ENCODE measurements at places on chromosomes 3 and 15.

GRCh38 chr3:88640581-88640980 lies 466.8 kb upstream of the EPHA3 start:
- no peak for DNase-seq

GRCh38 chr15:55007561-55007960 lies 189.2 kb downstream of the RSL24D1 start:
- DNase-seq: no peak

DNA sequence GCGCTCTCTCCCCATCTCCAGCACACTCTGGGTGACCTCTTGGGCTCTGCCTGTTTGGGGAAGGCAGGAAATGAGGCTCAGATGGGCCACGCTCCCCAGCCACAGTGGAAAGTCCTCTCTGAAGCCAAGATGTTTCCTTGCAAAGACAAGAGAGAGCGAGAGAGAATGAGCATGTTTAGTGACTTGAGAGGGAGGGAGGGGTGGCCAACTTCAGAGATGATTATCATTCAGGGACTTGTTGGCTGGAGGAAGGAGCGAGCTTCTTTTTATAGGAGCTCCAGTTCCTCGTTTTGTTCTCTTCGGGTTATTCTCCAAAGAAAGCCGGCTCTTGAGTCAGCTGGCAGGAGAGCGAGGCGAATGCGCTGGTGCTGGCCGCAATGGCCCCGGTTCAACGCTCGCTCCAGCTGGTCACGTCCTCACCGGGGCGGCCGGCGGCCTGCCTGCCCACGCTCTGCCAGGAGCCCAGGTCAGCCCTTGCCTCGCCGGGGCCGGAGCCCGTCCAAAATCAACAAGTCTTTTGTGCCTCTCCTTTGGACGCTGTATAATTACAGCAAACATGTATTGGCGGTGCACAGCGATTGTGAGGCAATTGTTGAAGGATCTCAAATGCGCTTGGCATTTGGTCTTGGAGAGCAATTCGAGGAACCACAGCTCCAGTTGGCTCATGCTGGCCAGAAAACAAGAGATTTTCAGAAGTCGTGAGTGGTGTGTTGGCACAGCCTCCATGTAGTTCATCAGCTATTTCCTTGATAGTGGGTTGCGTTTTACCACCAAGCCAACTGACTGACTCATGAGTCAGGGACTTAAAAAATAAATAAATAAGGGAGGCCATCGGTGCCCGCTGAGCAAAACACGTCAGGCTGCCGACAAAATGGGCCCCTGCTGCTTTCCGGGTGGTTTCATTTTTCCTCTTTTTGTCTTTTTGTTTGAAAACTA lies 288.6 kb downstream of the UACA start:
- no peak for DNase-seq

DNA sequence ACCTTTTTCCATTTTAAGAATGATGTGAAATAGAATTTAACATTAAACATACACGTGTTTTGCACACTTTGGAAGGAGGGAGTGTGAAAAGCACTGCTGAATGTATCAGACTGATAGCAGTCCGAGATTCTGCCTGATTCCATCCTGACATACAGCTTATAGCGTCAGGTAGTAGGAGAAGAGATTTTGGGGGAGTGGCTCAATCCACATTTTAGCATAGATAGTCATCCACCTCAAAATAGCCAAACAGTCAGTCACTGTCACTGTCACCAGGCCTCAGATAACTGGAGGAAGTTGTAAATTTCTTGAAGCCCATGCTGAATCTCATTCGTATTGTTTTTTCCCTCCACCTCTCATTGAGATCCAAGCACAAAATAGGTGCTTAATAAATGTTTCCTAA lies 35.4 kb upstream of the ARHGEF26 start:
- no peak for DNase-seq

DNA sequence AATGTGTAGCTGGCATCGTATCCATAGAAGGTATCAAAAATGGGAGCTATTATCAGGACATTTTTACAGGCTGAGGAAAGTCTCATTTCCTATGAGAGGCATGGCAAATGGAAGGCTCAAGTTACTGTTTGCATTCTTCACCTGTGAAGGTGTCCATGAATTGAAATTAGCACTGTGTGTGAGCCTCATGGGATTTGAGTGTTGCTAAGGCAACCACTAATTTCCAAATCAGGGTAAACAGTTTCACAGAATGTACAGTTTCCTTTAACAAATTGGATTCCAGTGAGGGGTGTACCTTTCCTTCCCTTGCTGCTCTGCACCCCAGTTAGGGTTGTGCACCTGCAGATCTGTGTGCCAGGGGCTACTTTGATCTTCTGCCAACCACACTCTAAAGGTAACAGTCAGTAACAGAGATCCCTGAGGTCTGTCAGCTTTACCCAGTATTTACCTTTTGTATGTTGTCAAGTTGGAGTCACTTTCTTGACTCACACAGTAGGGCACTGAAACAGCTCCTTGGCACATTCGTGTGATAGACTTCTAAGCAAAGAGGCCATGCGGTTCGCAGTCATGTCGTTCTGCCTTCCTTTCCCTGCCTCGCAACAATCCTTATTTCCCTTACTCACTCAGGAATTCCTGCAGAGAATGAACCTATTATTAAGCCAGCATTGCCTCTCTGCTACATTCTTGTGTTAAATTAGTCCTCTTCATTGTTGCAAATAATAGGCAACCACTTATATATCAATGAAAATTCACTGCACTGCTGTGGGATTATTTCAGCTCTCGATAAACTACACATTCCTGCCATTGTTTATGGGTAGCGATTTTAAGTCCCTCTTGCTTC lies 129.8 kb upstream of the GBE1 start:
- no peak for DNase-seq

DNA sequence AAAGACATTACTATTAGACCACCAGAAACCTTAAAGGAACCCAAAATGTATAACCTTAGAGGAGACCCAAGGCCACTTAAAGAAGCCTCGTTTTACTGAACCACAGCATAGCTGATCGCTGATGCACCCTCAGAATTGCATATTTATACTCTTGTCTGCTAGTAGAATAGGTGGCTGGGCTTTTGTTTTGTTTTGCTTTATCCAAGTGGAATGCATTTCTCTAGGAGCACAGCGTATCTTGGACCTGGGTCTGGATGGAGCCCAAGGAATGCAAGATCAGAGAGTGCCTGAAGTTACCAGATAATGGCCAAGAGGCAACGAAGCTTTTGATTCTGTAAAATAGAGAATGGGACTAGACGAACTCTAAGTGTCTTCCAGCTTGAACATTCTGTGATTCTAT lies 129.2 kb upstream of the COL8A1 start:
- DNase-seq: no peak

DNA sequence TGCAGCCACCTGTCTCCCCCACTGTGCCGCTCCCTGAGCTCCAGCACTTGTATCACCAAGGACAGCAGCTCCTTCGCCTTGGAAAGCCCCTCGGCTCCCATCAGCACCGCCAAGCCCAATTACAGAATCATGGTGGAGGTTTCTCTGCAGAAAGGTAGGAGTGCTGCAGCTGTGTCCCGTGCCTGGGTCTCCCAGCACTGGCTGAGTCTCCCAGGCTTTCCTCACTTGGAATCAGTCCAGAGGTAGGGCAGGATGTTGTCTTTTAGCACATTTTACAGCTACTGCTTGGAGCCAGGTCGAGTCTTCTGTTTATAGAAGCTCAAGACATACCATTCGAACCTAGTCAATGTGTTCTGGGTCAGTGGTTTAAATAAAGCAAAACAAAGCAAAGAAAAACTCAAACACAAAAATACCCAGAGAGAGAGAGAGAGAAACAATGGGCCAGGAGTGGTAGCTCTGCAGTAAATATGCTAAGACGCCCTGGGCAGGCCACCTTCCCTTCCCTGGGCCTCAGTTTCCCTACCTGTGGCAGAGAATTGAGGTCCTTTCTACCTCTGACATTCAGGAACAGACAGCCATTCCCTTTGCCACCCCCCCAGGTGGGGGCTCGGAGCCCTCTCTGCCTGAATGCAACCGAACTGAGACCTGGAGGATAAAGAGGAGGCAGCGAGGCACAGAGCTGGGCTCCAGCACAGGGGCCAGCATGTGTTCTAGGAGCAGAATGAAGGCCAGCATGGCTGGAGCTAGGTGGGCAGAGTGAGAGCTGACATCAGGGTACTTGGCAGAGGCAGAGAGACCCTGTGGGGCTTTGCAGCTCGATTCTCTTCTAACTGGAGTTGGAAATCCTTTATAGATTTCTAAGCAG lies 44.1 kb downstream of the STARD5 start:
- DNase-seq: no peak

DNA sequence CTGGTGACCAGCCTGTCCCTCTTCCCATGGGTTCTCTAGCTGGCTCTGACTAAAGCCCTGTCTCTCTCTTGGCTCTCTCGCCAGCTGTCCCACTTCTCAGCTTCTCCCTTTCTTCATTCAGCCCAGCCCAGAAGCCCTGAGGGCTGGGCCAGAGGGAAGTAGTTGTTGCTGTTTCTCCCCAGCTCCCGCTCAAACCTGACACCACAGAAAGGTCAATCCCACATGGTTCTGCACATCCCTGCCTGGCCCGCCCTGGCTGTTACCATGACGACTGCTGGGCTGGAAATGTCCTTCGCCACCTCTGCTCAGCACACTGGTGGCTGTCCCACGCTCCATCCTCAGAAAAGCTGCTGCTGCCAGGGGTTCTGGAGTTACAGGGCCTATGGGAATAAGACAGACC lies 25.9 kb downstream of the CCDC32 start:
- DNase-seq: no peak

Data from stimulated activated CD4-positive, alpha-beta T cell treated with anti-CD3 and anti-CD28 coated beads, TNF-alpha, amount 100 ng/mL, for 4 hours (primary cell).